ENCODE measurements at places on chromosomes 13 and 19.

DNA sequence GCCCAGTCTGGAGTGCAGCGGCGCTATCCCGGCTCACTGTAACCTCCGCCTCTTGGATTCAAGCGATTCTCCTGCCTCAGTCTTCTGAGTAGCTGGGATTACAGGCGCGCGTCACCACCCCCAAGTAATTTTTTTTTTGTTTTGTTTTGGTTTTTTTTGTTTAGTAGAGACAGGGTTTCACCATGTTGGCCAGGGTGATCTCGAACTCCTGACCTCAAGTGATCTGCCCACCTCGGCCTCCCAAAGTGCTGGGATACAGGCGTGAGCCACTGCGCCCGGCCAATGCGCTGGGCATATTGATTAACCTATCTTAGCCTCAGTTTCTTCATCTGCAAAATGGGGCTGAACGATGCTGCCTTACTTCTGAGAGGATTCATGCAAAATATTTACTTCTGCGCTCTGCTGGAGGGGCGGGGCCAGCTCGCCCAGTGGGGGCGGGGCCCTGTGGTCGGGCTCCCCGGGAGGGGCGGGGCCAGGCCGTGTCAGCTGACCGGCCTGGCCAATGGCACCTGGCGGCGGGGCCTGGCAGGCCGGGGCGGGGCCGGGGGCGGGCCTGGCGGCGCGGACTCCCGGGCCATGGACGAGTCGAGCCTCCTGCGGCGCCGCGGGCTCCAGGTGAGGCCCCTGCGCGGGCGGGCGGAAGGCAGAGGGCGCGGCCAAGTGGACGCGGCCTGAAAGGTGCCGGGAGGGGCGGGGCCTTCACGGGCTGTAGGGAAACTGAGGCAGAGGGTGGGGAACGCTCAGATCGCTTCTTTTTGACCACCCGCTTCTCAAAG lies at the start of gene MAST3:
Gene MAST3, plus strand, starts transcription at position 562 of the 776 bp plus-strand sequence. Its CDS starts 15 bp downstream, at position 577.
- peak; percentile 97 for DNase-seq

GRCh38 chr13:74683411-74683810 lies 549.2 kb upstream of the KLF12 start:
- DNase-seq: no peak

GRCh38 chr13:110356362-110356761 lies 49.3 kb downstream of the COL4A2 start:
- no peak for DNase-seq

GRCh38 chr19:46530636-46531035 lies 35.0 kb upstream of the PNMA8B start:
- no peak for DNase-seq

Data from activated T-cell treated with anti-CD3 and anti-CD28 coated beads, Interleukin-2, amount 50 U/mL, for 48 hours (primary cell).